Large intestine (tissue), 12 donors: ENCODE measurements at places on chromosomes 6 and 20.

DNA sequence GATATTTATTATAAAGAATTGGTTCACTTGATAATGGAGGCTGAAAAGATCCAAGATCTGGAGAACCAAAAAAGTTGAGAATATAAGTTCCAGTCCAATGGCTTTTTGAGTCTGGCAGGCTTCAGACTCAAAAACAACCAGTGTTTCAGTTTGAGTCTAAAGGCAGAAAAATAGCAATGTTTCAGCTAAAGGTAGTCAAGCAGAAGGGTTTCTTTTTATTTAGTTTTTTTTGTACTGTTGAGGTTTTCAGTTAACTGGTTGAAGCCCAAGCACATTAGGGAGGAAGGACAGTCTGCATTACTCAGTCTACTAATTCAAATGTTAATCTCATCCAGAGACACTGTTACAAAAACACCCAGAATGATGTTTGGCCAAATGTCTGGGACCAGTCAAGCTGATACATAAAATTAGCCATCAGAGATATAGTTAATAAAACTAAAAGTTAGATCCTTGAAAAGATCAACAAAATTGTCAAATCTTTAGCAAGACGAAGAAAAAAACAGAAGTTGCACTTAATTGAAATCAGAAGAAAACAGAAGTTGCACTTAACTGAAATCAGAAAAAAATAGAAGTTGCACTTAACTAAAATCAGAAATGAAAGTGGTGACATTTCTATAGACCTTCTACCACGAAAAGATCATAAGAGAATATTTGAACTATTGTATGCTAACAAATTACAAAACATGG, 980.3 kb upstream of the FLRT3 start:
- no peak for DNase-seq

DNA sequence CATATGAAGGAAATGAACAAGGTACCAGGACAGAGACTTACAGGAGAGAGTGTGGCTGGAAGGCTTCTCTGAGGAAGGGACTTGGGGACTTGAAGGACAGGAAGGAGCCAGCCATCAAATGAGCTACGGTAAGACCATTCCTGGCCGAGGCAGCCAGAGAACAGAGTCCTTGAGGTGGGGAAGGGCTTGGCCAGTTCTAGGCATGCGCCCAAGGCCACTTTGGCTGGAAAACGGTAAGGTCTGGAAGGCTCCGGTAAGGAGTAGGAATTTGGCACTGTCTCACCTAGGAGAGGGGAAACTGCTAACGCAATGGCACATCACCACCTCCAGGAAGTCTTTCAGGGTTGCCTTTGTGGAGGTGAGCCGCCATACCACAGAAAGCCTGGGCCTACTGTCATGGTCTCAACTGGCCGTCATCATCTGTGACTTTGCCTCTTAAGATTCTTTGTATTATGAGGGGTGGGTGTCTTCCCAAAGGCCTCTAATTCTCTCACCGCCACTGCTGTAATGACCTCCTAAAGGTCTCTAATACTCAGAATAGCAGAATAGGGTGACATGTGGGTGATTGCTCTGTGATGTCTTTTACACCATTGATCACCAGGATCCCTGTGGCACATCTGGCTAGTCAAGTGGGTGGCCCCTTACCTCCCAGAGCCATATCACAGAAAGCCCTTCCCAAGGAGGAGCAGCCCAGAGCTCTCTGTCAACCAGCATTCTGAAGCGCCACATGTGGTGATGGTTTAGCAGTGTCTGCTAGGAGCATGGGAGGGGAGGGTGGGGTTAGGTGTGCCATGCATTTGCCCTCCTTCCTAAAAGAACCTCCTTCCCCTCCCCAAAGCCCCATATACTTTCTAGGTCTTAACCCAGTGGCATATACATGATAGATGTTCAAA, 17.7 kb upstream of the STX16 start:
- no peak for DNase-seq

DNA sequence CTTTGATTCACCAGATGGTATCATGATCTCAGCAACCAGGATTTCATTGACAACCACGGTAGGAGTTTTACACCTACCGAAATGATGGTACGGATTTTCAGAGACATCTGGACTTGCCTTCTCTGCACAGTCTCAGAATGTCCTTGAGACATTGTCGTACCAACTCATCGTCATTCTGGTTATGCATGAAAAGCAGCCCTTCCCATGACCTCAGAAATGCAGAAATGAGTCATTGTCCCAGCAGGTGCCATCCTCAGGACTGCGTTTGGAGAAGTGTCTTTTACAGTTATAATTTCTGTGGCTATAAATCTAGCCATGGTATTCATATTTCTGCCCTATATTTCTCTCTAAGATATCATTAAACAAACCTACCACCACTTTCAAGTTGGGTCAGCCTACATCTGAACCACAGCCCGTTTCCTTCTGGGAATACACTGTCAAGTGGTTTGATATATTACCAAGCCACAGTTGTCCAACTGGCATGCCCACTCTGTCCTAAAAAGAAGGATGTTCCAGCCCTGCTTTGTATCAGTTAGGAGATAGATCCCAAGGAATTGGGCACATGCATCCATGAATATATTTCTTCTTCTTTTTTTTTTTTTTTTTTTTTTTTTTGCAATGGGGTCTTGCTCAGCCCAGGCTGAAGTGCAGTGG, 7.5 kb upstream of the BFSP1 start:
- DNase-seq = no peak

DNA sequence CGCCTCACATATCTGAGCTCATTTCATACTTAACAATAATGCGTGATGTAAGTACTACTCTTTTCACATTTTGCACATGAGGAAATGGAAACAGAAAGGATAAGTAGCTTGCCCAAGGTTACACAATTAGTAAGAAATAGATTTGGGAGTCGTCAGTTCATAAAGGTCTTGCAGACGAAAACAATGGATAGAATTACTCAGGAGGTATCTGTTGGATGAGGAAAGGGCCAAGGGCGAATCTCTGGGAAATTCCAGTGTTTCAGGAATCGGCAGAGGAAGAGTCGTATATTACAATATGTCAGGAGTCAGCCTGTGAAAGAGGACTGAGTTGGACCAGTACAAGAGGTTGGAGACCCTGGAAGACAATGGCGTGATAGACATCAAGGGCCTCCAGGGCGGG, 12.8 kb upstream of the EDN1 start:
- DNase-seq = no peak

DNA sequence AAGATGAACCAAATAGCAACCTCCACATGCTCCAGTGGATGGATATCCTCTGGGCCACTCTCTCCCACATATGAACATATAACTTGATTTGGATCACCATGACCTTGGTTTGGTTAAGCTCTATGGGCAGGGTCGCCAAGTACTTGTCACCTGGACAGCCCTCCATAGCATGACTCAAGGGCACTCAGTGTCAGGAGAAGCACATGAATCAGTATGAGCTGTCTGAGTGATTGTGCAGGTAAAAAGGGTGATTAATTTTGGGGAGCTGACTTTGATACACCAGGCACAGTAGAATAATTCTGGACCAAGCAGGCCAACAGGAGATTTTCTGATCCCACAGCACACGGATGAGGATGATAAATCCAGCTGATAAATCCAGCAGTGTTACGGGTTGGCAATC, 74.4 kb downstream of the OPRM1 start:
- DNase-seq = no peak
